ENCODE measurements at places on chromosomes 5 and 9.

- DNase-seq: no peak
Measured at GRCh38 chr5:1934056-1934394, 51.3 kb upstream of the IRX4 start.

- no peak for DNase-seq
Measured at GRCh38 chr5:91963166-91963565, 580.0 kb upstream of the ARRDC3 start.

DNA sequence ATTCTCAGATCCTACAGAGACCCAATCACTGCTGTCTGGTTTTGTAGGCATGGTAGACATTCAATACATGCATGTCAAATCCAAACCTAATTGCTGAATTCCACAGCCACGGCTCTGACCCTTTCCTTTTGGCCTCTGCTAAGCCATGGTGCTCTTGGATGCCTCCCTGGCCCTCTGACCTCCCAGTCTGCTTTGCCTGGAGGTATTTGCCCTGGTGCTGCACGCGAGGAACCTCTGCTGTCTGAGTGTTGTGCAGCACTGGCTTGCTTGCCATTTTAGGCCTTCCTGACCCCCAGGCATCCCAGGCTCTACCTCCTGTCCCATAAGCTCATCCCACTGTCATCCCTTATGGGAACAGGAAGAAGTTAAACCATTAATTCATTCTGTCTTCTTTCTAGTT, 60.9 kb downstream of the DOCK2 start:
- DNase-seq: peak; percentile 24

GRCh38 chr5:119269061-119269944, 86.5 kb upstream of the TNFAIP8 start:
- peak; percentile 36 for DNase-seq

- DNase-seq: peak; percentile 28
Measured at GRCh38 chr5:59187857-59188256, 605.0 kb downstream of the RAB3C start.

DNA sequence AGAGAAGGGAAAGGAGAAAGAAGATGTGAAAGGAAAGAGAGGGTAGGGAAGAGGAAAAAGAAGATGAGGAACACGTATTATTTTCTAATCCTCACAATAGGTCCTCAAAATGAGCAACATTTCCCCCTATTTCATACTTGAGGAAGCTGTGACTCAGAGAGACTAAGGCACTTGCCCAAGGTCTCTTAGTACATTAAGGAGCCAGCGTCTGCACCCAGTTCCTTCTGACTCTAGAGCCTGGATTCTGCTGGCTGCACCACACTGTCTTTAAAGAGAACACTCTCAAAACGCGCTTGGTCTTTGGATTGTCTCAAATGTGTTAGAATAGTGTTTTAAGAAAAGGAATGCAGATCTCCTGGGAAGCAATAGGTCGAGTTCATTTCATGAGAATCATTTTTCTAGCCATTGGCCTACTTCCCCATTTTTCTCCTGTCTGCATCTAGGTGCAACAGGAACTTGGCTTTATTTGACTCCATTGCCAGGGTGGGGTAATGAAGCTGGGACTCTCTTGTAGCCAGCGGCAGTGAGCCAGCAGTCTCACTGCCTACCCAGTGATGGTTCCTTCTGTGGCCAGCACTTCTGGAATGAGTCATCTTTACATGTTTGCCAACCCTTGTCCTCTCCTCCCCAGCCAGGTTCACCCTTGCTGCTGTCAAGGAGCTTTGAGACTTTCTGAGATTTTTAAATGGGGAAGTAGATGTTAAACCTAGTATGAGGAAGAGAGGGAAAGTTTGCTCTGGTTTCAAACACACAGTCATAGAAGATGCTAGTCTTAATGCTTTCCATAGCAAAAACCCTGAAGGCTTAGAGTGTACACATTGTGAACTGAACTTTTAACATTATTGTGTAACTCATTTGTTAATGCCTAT, 82.7 kb downstream of the DOCK8 start:
- no peak for DNase-seq

- peak; percentile 70 for DNase-seq
Measured at GRCh38 chr9:13274886-13275641, 4.4 kb downstream of the MPDZ start.

- no peak for DNase-seq
Measured at GRCh38 chr9:124522121-124523098, 15.2 kb upstream of the NR5A1 start.

- no peak for DNase-seq
Measured at GRCh38 chr9:84003246-84003645, 22.6 kb downstream of the RMI1 start.

DNA sequence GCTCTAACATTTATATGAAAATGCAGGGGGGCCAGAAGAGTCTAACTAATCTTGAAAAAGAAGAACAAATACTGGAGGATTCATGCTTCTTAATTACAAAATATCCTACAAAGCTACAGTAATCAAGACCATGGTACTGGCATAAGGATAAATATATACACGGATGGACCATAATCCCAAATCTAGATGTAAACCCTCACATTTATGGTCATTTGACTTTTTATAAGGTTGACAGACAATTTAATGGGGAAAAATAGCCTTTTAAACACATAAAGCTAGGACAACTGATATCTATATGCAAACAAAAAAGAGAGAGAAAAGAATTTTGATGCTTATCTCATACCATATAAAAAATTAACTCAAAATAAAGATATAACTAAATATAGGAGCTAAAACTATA, 55.9 kb downstream of the YIPF5 start:
- no peak for DNase-seq

DNA sequence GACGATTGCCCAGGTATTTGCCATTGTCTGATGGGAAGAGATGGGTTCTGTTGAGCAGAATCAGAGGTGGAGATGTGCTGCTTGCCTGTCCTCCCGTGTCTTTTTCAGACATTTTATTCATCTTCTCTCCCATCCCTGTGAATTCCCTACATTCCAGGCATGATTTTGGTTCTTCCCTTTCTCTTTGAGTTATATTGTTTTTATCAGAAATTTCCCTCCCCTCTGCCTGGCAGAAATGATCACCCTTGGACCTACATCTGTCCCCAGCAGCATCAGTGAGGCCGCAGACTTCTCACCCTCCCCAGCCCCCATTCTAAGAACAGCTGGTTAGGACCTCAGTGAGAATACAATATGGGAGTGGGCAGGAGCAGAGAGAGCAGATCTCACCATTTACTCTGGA, 640.2 kb downstream of the CCDC171 start:
- peak; percentile 54 for DNase-seq

GRCh38 chr5:66344544-66344943, 200.4 kb downstream of the SREK1 start:
- no peak for DNase-seq

DNA sequence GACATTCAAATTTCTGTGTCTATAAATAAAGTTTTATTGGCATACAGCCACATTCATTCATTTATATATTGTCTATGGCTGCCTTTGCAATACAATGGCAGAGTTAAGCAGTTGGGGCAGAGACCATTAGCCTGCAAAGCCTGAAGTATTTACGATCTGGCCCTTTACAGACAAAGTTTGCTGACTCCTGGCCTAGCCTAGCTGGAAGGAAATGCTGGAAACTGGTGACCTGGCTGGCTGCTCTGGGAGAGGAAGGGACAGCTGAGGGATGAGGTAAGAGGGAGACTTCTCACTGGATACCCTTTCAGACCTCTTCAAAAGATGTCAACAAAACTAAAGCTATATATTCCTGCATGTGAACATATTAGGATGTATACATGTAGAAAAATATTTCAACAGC, 66.0 kb upstream of the PPARGC1B start:
- no peak for DNase-seq

DNA sequence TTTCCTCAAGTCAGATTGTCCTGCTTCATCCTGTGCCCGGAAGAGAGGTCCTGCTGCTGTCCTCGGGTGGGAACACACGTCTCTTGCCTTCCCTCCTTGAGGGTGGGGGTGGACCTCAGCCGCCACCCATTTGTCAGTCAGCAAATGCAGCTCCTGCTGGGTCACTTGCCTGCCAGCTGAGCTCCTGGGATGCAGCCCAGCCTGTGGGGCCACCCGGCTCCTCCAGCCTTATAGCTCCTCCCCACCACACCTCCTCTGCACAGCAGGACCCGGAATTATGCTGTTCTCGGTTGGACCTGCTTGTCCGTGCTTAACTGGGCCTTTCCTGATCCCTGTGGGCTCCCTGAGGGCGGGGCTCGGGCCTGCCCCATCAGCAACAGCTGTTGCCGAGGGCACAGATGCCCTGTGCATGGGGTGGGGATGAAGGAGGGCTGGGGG, 52.7 kb downstream of the RXRA start:
- DNase-seq: peak; percentile 76

GRCh38 chr9:95131023-95131943, 186.2 kb downstream of the FANCC start:
- DNase-seq: peak; percentile 73

- no peak for DNase-seq
Measured at GRCh38 chr5:149603920-149604319, 22.6 kb downstream of the ARHGEF37 start.

DNA sequence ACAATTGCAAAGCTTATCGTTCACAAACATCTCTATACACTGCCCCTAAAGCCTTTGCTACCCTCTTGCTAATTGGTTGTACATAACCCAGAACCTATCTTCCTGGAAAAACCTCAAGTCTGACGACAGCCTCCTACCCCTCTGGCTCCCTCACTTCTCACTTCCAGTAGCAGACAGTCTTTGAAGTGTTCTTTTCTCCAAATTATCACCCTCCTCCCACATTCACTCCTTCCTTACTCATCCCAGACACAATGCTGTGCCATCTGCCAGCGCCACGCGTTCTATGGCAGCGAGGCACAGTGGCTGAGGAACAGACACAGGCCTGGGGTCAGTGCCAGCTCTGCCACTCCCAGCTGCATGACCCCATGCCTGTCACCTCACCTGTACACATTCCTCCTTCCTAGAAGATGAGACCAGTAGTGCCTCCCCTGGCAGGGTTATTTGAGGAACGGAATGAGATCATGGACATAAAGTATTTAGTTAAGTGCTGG, 27.7 kb downstream of the CLTA start:
- no peak for DNase-seq

GRCh38 chr9:70385426-70385825, 29.0 kb downstream of the KLF9 start:
- DNase-seq: no peak

GRCh38 chr5:27353540-27353939, 315.2 kb upstream of the CDH9 start:
- no peak for DNase-seq

DNA sequence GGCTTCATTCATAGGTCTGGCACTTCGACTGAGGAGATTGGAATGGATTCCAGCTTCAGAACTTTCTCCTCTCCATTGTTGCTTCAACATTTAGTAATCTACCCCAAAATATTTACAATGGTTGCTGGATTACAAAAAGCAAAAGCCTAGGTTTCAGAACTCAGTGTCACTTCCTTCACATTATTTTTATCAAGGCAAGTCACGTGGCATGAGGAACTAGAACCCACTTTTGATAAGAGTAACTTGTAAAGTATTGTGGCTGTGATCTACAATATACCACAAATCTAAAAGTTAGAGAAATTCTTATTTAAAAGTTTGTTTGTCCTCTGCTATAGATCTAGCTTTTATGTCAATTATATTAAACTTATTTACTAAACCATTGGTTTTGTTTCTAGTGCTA, 39.7 kb upstream of the ANKDD1B start:
- no peak for DNase-seq

DNA sequence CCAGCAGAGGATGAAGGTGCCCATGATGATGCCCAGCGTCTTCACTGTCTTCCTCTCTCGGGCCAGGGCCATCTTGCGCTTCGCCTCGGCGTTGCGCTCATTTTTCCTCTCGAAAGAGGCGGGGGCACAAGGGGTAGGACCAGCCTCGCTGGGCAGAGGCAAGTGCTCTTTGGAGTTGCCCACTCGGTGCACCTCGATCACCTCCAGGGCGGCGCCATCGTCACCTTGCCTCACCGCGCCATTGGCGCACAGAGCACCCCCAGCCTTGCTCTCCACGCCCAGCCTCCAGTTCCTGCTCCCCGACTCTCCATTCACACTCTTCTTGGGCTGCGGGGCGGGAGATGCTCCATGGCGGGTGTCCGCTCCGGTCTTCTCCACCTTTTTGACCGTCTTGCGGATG, 1.6 kb downstream of the HTR1A start:
- DNase-seq: no peak

- DNase-seq: no peak
Measured at GRCh38 chr5:113776168-113776567, 262.7 kb downstream of the YTHDC2 start.

DNA sequence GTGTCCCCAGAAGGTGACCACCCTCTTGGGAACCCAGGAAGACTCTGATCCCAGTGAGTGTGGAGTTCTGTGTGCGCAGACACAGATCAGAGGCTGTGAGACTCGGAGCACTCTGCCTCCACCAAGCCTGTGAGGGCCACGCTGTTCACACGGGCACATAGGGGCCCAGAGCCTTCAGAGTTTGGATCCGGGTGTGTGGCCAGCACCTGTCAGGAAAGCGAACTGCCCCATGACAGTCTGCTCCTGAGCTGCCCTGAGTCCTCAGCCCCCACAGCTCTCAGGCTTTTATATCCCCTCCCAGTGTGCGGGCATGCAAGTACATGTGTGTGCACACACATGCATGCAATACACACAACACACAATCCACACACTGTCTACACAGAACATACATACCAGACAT, 161.8 kb upstream of the IRX2 start:
- no peak for DNase-seq

GRCh38 chr9:24602693-24603352, 57.1 kb upstream of the IZUMO3 start:
- DNase-seq: no peak

GRCh38 chr5:54990841-54991258, 5.5 kb upstream of the ESM1 start:
- DNase-seq: peak; percentile 94

DNA sequence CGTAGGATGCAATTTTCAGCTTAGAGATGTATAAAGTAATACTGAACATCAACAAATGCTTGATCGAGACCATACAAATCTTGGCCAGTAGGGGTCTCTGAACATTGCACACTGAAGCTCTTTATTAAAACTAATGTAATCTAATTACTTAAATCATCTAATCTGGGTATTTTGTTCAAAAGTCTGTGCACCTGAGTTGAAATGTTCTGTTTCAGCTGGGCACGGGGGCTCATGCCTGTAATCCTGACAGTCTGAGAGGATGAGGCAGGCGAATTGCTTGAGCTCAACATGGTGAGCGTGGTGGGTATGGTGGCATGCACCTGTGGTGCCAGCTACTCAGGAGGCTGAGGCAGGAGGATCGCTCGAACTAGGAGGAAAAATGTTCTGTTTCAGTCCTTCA, 41.0 kb downstream of the ESM1 start:
- DNase-seq: peak; percentile 62

GRCh38 chr5:124725040-124725434, 21.4 kb downstream of the ZNF608 start:
- no peak for DNase-seq

Measured in EH (cell line).